ENCODE measurements at places on chromosomes 4 and X.
A peak's percentile ranks its signal among the peaks of the same experiment; 100 is the strongest.

- DNase-seq = no peak
Observed at GRCh38 chr4:153948041-153948440, 159.2 kb upstream of the SFRP2 start.

DNA sequence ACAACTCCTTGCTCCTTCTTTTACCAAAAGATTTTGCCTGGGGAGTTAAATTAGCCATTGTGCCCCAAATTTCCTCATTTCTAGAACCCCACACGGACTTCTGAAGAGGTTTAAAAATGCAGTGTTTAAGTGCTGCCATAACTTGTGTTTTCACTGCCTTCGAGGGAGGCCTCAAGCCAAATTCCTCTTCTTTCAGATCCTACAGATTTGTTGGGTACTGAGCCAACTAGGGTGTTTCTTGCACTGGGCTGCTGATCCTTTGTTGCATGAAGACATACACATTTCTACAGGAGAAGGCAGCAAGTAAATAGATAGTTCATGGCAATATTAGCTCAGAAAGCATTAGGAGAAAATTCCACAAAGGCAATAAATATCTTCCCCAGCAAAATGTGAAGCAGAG lies 43.8 kb downstream of the GLRA2 start:
- no peak for DNase-seq

GRCh38 chrX:48460606-48461005 lies 9.5 kb downstream of the SLC38A5 start:
- no peak for DNase-seq

- no peak for DNase-seq
Observed at GRCh38 chr4:41332510-41333054, 75.9 kb downstream of the UCHL1 start.

GRCh38 chr4:20391198-20391597 lies 139.5 kb downstream of the SLIT2 start:
- no peak for DNase-seq

DNA sequence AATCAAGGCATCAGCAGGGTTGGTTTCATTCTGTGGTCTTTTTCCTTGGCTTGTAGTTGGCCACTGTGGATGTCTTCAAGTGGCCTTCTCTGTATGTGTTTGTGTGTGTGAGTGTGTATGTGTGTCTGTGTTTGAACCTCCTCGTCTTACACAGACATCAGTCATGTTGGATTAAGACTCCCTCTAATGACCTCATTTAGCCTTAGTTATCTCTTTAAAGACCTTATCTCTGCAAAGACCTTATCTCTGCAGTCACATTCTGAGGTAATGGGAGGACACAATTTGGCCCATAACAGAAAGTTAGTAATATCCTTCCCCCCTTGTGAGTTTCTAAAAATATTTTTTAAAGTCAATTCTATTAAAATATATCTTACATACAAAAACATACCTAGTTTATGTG lies 126.7 kb downstream of the EMCN start:
- no peak for DNase-seq

DNA sequence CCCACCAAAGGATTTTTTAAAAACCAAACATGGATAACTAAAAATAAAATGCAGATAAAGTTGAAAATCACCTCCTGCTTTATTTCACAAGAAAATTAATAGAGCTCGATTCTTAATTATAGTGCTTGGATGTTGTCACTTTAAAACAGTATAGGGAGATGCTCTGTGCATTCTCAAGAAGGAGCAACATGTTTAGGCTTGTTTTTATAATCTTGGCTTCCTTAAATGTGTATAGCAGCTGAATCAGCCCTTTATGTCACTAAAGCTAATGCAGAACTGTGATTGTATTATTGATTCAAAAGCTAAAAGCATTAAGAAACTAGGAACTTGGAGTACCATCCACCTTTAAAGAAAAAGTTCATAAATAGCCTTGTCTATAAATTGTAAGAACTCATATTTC lies 12.9 kb downstream of the UTP3 start:
- DNase-seq = no peak

GRCh38 chr4:127335732-127336131 lies 297.0 kb upstream of the INTU start:
- no peak for DNase-seq

GRCh38 chr4:47543331-47543730 lies 58.3 kb downstream of the ATP10D start:
- no peak for DNase-seq

- DNase-seq = no peak
Observed at GRCh38 chrX:84259868-84260267, 71.9 kb upstream of the RPS6KA6 start.

DNA sequence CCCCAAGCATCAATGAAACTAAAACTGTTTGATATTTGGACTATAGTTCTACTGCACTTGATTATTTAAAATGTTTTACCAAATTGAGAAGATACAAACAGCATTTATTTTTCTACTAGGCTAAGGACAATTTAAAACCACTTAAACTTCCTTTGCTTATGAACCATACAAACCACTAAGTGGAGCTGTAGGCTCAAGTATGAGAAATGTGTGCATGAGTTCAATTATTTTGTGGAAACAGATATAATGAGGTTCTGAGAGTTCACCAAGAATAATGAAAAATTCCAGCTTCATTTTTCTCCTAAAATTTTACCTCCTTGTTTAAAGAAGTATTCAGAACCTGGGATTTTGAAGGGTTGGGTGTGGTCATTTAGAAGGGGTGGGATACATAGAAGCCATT lies 63.1 kb downstream of the SERPINA7 start:
- no peak for DNase-seq

DNA sequence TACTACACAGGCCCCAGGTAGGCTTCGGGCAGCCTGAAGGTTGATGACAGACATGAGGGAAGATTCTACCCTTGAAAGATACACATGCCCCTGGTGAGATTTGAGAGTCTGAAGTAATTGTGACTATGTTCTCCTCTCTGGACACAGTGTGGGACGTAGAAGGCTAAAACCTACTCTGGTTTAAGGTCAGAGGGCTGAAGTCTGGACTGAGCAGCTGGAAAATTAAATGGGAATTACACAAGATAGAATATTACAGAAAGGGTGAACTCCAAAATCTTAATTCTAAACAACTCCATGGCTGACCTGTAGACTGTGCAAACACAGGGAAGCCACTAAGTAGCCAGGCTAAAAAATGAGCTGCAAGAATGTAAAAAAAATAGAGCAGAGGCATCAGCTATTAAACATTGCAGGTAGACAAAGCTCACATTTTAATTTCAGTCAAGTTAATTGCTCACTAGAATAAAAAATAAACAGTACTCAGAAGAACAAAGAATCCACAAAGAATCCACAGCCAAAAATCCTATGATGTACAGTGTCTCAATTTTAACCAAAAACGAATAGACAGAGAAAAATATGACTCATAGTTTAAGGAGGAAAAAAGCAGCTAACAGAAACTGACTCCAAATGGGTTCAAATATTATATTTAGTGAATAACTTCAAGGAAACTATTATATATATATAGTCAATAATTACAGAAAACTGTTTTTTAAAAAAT lies 170.4 kb downstream of the PCDH18 start:
- DNase-seq = no peak

DNA sequence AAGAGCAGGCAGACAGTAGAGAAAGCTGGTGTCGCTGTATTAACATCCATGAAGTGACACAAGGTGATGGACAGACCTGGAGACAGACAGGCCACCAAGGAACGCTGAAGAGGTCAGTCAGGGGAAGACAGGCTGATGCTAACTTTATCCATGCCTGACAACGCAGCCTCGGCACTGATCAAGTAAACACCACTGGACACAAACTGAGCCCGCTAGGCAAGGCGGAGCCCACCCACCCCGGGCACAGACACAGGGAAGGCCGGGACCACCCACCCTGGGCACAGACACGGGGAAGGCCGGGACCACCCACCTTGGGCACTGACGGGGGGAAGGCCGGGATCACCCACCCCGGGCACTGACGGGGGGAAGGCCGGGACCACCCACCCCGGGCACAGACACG lies 18.8 kb downstream of the PPP2R3B start:
- no peak for DNase-seq

DNA sequence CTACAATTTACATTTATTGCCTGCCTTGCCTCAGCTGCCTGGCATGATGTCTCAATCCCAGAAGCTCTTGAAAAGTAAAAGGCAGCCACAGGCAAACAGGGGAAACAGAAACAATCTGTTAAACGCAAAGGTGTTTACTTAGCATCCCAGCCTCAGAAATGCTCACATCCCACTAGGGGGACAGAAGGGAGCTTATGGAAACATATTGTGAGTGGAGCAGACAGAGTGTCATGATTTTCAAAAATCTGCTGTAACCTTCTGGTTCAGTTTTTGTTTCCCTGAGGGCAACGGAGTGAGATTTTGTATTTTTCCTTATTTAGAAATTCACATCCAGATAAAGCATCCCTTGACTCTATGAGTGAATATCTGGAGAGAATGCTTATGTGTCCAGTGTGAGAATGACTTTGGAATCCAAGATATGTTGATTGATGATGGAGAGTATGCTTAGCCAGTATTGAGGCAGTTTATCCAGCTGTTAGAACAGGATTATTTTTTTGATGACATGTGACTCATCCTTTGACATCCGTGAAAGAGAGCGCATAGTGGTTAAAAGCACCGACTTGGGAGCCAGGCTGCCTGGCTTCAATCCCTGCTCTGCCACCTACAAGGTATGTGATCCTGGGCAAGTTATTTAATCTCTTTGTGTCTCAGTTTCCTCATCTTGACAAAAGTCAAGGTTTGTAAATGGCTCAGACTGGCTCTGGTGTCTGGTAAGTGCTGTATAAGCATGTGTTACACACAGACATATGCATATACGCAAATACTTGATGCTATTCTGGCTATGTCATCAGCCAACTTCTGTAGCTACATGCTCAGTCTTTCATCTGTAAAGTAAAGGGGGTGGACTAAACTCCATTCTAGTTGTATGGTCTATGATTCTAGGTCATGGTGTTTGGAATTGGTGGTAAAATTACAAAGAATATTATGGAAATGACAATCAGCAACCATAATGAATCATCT lies 381.2 kb downstream of the RAPGEF2 start:
- no peak for DNase-seq

GRCh38 chr4:122658818-122659295 lies 38.0 kb upstream of the IL21 start:
- peak; percentile 48 for DNase-seq

- no peak for DNase-seq
Observed at GRCh38 chrX:76971393-76972376, 475.5 kb upstream of the FGF16 start.
